Naive thymus-derived CD8-positive, alpha-beta T cell (primary cell): ENCODE measurements at places on chromosomes 1 and 21.
A peak's percentile ranks its signal among the peaks of the same experiment; 100 is the strongest.

DNA sequence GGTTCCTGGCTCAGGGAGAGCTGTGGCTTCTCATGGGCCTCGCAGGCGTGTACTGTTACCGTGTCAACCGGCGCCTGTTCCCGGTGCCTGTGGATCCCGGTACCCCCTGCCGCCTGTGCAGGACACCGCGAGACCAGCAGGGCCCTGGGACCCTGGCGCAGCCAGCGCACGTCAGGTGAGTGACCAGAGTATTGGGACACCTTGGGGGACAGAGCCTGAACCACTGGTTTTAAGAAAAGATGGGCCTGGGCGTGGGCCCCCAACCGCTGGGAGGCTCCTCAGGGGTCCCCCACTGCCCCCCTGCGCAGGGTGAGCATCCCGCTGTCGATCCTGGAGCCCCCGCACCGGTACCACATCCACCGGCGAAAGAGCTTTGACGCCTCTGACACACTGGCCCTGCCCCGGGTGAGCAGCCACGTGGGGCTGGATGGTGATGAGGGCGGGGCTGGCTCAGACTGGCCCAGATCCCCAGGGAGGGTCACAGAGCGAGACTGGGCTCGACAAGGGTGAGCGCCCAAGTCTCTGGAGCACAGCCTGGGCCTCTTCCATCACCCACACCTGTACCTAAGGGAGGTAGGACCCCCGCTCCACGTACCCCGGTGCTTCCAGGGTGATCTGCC, 10.5 kb downstream of the MIIP start:
- no peak for DNase-seq

GRCh38 chr1:9845914-9846313, 22.1 kb upstream of the CLSTN1 start:
- DNase-seq, result no peak

- DNase-seq, result no peak
These were observed 217.3 kb downstream of the PTPRU start for GRCh38 chr1:29453502-29454240.

DNA sequence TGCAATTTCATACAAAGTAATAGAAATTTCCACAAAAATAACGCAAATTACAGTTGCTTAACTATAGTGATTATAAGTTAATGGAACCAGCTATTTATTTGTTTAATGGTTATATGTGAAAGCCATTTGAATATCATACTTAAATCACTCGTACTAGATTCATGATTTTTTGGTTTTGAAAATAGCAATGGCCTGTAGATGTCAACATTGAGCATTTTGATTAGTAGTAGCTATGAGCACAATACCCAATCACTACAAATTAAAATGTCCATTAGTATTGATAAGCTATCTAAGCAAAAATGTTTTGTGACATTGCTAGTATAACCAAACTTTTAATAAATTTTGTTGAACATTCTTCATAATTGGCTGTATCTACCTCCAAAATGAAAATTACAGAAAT, 10.0 kb downstream of the COL24A1 start:
- no peak for DNase-seq

DNA sequence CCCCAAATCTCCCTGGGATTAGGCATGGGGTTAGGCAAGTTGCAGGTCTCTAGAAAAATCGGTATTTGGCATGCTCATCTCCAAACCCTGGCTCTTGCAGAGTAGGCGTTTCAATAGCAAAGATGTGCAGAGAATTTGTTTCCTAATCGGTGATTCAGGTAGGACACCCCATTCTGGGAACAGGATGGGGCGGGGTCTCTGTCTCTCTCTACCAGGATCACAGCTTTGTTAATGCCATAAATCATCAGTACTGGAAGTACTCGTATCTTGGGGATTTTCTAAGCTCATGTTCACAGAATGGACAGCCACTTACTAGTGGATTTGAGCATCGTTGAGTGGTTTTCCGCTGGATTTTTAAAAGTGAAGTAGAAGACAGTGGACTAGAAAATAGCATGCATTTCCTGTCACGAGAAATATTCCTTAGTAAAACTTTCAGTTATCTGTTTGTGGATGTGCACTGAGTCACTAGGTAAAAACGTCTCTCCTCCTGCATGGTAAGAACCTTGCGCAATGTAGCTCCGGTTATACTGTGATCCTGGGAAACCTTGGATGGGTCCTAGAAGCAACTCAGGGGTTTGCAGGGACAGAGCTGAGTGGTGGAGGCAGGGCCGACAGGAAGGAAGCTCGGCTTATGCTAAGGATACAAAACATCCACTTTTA, 5.1 kb downstream of the TMEM51 start:
- DNase-seq, result no peak

GRCh38 chr1:36352125-36352909, 28.9 kb upstream of the EVA1B start:
- DNase-seq, result no peak

- no peak for DNase-seq
These were observed 24.2 kb upstream of the SYDE2 start for GRCh38 chr1:85224734-85225623.

- no peak for DNase-seq
These were observed 81.6 kb downstream of the ST6GALNAC5 start for GRCh38 chr1:76948846-76949245.

DNA sequence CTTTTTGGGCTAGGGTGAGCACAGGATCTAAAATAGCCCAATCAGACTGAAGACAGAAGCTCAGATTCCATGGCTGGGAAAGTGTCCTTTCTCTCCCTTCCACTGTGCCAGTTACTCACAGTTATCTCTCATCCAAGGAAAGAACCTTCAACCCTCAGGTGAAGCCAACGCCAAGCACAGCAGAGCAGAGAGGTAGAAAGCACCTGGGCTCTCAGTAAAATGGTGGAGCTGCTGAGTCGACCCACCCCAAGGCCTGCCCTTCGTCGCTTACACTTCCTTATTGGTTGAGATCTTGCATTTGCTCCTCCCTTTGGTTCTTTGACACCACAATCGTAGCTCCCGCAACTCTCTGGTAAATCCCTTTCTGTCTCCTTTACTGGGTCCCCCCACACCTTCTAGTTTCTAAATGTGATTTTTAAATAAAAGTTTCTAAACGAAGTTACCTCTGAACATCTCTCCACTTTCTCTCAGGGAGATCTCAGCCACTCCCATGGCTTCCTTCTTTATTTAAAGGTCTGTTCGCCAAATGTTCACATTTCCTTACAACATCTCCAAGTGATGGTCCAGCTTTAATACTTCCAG, 27.5 kb upstream of the SLC30A1 start:
- DNase-seq, result no peak

DNA sequence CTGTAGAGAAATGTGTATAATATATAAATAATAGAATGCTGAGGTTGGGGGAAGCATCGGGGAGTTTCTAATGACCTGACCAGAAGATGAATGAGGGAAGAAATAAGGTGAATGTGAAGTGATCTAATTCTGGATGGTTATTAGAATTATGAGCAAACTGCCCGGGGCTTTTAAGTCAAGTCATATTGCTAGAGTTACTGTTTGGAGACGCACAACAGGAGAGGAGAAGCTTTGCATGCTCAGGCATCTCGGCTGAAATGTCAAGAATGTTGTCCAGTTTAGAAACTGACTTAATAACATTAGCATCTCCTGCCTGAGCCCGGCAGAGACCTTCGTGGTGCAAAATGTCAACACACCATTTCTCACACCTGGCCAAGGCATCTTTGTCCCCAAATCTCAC, 119.1 kb downstream of the RRAGC start:
- no peak for DNase-seq

GRCh38 chr1:207097871-207098324, 6.1 kb upstream of the C4BPA start:
- no peak for DNase-seq

GRCh38 chr1:93738926-93739325, 57.3 kb upstream of the BCAR3 start:
- DNase-seq, result no peak

DNA sequence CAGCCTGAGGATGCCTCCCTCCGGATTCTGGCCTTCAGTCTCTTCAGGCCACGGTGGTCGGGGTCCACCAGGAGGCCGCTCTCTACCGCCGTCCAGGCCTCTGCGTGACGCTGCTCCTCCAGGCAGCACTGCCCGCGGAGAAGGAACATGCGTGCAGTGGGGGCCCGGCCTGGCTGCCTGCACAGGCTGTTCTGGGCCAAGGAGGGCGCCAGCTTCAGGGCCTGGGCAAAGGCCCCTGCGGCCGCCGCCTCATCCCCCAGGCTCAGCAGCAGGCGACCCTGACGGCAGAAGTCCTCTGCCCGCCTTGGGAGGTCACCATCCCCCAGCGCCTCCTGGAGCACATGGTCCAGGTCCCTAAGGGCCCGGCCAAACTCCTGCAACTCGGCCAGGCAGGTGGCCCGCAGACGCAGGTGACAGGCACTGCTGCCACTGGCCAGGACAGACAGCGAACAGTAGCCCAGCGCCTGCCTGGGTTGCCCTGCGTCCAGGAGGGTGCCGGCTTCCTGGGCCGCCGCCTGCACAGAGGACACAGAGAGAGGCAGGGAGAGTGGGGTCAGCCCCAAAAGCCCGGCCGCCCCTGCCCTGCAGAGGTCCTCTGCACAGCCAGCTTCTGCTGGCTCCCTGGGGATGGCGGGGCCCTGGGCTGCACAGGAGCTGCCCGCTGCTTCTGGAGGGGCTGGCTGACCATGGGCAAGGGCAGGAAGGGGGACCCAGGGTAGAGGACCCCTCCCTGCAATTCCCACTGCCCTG, 8.7 kb upstream of the MMEL1 start:
- DNase-seq, result no peak

GRCh38 chr1:204307334-204307883, 52.3 kb downstream of the PLEKHA6 start:
- no peak for DNase-seq

DNA sequence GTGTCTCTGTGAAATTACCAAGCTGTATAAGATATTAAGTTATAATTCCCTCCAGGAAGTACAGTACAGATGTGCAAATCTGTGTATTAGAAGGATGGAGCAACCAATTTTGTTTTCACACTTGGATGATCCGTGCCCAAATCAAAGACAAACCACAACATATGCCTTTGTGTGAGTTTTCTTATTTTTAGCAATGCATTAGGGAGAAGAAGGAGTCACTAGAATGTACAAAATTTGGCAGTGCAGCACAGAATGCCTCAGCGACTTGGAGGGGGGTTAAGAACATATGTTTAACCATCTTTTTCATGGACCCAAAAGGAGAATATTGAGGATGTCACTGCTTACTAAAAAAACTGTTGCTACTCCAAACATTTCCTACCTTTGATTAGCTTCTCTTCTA, 45.3 kb downstream of the DAB1 start:
- no peak for DNase-seq

DNA sequence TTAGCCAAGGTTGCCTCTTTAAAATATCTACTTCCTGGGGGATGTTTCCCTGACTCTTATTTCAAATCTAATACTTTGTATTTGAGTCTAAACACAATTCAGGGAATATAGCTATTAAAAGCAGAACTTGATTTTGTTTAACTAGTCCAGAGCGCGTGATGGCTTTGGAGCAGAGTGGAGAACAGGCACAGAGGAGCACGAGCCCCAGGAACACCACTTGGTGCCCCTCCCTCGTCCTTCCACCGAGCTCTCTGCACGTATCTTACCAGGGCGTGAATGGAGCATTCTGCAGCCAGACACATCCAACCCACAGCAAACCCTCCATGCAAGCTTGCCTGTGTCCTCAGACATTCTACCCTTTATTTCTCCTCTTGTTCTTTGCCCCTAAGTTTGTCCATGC, 14.1 kb downstream of the KIF26B start:
- DNase-seq, result no peak

GRCh38 chr1:54800899-54801759, at the start of gene TTC22:
TTC22 (minus strand) TSS chr1:54801323; CDS start chr1:54801163, 160 bp downstream.
- DNase-seq, result peak; percentile 69

GRCh38 chr1:88318740-88319139, 365.3 kb upstream of the PKN2 start:
- DNase-seq, result no peak

DNA sequence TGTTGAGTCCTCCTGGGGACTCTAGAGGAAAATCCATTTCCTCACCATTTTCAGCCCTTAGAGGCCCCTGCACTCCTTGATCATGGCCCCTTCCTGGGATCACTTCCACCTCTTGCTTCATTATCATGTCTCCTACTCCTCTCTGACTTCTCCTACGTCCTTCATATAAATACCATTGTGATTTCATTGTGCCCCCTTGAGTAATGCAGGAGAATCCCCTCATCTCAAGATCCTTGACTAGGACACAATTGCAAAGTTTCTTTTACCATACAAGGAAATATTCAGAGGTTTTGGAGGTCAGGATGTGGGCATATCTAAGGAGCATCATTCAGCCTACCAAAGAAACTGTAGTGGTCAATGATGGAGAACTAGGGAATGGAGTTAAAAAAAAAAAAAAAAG, 8.8 kb upstream of the GBP6 start:
- no peak for DNase-seq
